Activated CD4-positive, alpha-beta memory T cell treated with anti-CD3 and anti-CD28 coated beads for 36 hours (primary cell): ENCODE measurements at places on chromosomes 12 and 14. TPM values are rescaled to one million over a fixed set of nuclear protein-coding genes. Genes with fewer than 3 reads are reported as not detected.

DNA sequence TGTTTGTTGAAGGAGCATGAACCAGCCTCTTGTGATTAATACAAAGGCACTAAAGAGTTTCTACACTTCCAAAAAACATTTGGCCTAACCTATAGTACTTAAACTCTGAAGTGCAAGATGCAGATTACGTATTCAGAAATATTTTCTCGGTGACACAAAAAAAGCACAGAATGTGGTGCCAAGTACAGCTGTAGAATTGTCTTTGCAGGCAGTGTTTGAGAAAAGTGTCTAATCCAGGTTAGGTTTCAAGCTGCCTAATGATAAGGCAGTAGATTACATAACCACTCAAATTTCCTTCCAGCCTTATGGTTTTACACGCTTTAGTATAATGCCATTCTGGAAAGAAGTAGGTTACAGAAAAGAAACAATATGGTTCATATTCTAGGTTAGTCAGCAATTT lies 205.2 kb downstream of the KLHL28 start:
- no peaks in the 10 kb centered on the region for H3K27me3 ChIP-seq
- H3K36me3 ChIP-seq = no peaks in the 10 kb centered on the region
- no peak for DNase-seq
- H3K4me1 ChIP-seq = no peaks in the 10 kb centered on the region
- no peak overlapping the region for H3K27ac ChIP-seq

GRCh38 chr14:96221109-96221650 lies 16.5 kb downstream of the BDKRB2 start:
- H3K27ac ChIP-seq = no peak overlapping the region
- peaks cover 2% of the 10 kb centered on the region for H3K27me3 ChIP-seq
- no peaks in the 10 kb centered on the region for H3K4me1 ChIP-seq
- no peak for DNase-seq
- no peak overlapping the region for H3K4me3 ChIP-seq
- no peaks in the 10 kb centered on the region for H3K36me3 ChIP-seq

DNA sequence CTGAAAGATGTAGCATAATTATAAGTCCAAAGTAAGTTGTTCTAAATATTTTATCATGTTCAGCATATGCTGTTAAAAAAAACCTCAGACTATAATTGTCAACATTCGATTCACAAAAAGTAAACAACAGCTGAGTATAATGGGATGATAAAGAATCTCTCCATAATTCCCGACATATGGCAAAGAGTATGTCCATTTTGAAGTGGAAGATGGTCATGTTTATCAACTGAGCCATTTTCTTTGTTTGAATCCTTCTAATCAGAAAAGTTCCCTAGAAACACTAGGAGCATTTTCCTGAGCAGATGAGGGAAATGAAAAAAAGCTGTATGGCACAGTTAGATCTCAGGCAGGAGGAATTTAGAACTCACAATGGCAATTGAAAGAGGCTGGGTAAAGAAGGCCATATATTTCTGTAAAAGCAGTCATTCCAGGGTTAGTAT lies 192.1 kb upstream of the AMIGO2 start:
- no peak overlapping the region for H3K4me3 ChIP-seq
- no peak for DNase-seq
- peak overlapping the region; percentile 68 for H3K27ac ChIP-seq
- peaks cover 75% of the 10 kb centered on the region for H3K4me1 ChIP-seq
- H3K36me3 ChIP-seq = no peaks in the 10 kb centered on the region

The NT5DC3 gene
- total RNA-seq = 7.5 TPM

The PARP2 gene
- total RNA-seq = 46.3 TPM

The TRHDE gene
- total RNA-seq = not detected

The LRTM2 gene
- total RNA-seq = not detected

The GAS2L3 gene
- 3.6 TPM for total RNA-seq

DNA sequence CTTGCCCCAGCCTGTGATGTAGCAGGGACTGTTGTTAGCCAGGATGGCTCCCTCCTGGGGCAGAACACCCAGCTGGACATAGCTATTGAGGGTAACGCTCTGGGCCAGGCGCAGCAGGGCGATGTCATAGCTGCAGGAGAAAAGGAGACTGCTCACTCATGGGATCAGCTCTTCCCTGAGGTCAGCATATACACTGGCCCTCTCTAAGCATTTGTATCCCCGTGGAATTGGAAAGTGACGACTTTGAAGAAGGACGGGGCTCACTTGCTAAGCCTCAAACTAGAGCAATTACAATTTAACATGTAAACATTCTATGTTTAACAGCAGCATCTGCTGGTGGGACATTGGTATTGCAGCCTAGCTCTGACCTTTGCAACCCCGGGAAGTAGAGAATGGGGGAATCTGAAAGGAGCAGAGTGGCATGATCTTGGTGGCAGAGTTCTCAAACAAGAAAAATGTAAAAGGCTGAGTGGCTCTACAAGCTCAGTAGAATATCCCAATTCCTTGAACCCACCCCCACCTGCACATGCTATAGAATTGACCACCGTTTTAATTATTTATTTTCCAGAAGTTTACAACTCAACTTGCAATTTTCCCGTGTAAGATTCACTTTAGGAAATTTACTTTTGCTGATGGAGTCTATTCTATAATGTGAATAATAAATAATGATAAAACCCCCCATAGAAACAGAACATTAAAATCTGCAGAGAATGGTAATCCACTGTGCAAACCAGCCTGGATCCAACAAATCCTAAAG lies 5.0 kb downstream of the CELA1 start:
- no peak overlapping the region for H3K4me3 ChIP-seq
- H3K36me3 ChIP-seq = no peaks in the 10 kb centered on the region
- peak; percentile 78 for DNase-seq
- H3K4me1 ChIP-seq = peaks cover 19% of the 10 kb centered on the region
- no peak overlapping the region for H3K27ac ChIP-seq
- no peaks in the 10 kb centered on the region for H3K27me3 ChIP-seq

DNA sequence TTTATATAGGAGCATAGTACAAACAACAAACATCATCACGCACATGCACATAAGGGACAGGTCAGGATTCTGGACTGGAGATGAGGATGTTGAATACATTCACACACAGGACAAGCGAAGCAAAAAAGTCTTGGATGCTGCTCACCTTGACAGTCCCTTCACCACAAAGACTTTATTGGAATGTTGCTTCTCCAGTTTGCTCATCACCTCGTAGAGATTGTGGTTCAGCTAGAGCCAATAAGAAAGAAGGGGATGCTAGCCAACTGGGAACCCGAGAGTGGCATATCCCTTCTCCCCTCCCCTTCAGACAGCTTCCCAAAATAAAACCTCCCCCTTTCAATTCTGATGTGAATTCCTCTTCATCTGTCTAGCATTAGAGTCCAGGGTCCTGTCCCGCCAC lies 25.4 kb upstream of the SMAGP start:
- H3K4me3 ChIP-seq = no peak overlapping the region
- no peak overlapping the region for H3K27ac ChIP-seq
- peaks cover 25% of the 10 kb centered on the region for H3K36me3 ChIP-seq
- DNase-seq = no peak
- no peaks in the 10 kb centered on the region for H3K27me3 ChIP-seq

DNA sequence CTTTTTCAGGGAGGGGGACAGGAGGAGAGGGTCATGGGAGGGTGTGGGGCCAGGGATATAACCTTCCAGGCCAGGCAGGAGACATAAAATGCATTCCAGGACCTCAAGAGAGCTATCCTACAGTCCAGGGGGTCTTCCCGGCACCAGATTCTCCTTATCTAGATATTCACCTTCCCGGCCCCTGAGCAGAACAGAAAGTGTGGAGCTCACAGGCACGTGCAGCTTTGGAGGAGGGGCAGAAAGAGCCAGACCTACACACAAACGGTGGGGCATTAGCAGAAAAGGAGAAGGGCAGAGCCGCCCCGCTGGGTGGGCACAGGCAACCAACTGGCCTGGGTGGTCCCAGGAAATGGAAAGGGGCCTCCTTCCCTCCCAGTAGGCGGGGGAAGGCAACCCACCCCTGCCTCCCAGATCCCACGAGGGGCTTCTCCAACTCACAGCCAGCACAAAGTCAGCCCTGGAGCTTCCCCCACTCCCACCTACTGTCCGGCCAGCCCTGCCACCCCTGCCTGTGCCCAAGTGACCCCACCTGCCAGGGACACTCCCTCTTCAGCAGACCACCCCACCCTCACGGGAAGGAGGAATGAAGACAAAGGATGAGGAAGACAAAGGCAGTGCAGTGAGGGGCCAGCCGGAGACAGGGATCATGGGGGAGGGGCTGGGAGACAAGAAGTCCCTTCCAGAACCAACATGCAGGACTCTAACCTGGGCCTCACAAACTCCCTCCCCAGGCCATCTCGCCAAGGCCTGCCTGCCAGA lies 33.3 kb downstream of the CCDC85C start:
- H3K4me3 ChIP-seq = no peak overlapping the region
- H3K4me1 ChIP-seq = no peaks in the 10 kb centered on the region
- H3K36me3 ChIP-seq = no peaks in the 10 kb centered on the region
- no peaks in the 10 kb centered on the region for H3K27me3 ChIP-seq

The GALNT9 gene
- 0.29 TPM for total RNA-seq
